ENCODE measurements at places on chromosomes 3 and 15. TPM values are rescaled to one million over a fixed set of nuclear protein-coding genes. Genes with fewer than 3 reads are reported as not detected.

AAGAB gene
- polyA plus RNA-seq: 36.0 TPM

DNA sequence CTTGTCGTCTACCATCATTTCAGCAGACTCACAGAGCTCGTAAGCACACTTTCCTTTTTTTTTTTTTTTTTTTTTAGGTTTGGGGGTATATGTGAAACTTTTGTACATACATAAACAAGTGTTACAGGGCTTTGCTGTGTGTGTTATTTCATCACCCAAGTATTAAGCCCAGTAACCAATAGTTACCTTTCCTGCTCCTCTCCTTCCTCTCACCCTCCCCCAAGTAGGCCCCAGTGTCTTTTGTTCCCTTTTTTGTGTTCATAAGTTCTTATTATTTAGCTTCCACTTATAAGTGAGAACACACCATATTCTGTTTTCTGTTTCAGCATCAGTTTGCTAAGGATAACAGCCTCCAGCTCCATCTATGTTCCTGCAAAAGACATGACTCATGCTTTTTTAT lies 746.8 kb downstream of the GRM7 start:
- no peak for DNase-seq

DNA sequence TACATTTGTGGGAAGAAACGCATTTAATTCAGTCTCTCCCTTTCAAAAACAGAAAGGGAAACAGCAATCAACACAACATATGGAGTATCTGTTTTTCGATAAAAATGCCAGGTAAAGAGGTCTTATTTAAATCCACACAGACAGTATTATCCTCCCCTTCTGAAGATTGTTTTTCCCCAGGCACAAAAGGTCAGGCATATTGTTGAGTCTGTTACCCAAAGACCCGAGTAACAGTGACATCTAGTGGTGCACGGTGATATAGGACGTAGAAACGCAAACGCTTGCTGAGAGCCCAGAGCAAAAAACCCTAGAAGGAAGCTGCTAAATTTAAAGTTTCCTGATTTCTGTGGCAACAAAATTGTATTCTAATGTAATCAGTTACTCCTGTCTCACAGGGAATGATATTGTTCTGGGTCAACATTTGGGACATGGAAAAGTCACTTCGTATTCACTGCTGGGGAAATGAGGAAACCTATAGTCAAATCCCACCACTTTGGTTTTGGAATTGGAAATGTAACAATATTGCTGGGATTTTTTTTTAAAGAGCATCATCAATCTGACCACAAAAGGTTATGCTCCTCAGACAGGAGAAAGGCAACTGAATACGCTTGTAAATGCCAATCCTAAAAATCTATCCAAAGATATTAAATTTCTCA lies 312.7 kb upstream of the CCDC54 start:
- peak; percentile 51 for DNase-seq

DNA sequence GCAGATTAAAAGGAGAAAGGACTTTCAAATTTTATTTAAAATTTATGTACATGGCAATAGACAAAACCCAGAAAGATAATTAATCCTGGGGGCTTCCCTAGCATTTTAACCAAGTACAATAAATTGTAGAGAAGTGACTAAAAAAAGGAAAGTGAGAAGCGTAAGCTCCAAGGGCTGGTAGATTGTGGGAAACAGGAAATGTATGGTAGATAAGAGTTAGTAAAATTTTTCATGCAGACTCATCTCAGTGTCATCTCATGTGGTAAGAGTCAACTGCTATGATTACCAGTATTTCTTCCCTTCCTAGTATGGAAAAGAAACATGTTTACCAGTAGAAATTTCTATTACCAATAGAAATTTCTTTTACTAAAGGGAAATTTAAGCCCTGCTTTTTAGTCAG lies 464.3 kb upstream of the AGTR1 start:
- no peak for DNase-seq

- no peak for DNase-seq
Measured at GRCh38 chr3:19811689-19812088, 122.3 kb downstream of the EFHB start.

LYZL4 gene
- not detected for polyA plus RNA-seq

- DNase-seq: no peak
Measured at GRCh38 chr3:183085634-183086390, 13.5 kb downstream of the MCCC1 start.

IGSF10 gene
- not detected for polyA plus RNA-seq

NPTN gene
- 21.9 TPM for polyA plus RNA-seq

Measured in naive B cell (primary cell).